ENCODE measurements at places on chromosomes 11 and 22.

- H3K36me3 ChIP-seq, result no peaks in the 10 kb centered on the region
- H3K4me1 ChIP-seq, result no peaks in the 10 kb centered on the region
- H3K4me3 ChIP-seq, result no peak overlapping the region
- DNase-seq, result no peak
- no peaks in the 10 kb centered on the region for H3K27me3 ChIP-seq
Measured at GRCh38 chr11:64436000-64436399, 77.0 kb downstream of the RPS6KA4 start.

- peaks cover 30% of the 10 kb centered on the region for H3K4me1 ChIP-seq
- no peak overlapping the region for H3K27ac ChIP-seq
- H3K27me3 ChIP-seq, result no peaks in the 10 kb centered on the region
- no peak for DNase-seq
- H3K36me3 ChIP-seq, result no peaks in the 10 kb centered on the region
Measured at GRCh38 chr22:50311606-50312351, 4.3 kb upstream of the PLXNB2 start.

DNA sequence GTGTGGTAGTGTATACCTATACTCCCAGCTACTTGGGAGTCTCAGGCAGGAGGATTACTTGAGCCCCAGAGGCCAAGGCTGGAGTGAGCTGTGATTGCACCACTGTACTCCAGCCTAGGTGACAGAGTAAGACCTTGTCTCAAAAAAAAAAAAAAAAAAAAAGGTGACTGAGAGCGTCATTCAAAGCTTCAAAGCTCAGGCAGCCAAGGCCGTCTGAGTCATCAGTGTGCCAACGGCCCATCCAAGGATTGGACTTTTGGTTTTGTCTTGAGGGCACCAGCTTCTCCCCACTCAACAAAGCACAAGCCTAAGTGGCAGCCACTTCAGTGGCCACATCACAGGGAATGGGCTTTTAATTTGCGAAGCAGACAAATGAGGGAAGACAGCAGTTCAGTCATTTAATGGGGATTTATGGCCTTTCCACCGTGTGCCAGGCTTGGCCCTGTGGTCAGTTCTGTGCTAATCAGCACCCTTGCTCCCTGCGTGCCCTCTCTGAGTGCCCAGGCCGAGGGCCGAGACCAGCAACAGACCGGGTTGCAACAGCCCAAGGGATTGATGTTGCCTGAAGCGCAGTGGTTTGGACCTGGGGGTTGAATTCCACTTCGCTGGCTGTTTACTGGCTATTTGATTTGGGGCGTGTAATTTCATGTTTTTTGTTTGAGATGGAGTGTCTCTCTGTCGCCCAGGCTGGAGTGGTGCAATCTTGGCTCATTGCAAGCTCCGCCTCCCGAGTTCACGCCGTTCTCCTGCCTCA is 30.2 kb upstream of the CRYBB3 start:
- peaks cover 27% of the 10 kb centered on the region for H3K36me3 ChIP-seq
- H3K27ac ChIP-seq, result no peak overlapping the region
- no peak overlapping the region for H3K4me3 ChIP-seq
- no peak for DNase-seq
- H3K4me1 ChIP-seq, result peaks cover 27% of the 10 kb centered on the region

DNA sequence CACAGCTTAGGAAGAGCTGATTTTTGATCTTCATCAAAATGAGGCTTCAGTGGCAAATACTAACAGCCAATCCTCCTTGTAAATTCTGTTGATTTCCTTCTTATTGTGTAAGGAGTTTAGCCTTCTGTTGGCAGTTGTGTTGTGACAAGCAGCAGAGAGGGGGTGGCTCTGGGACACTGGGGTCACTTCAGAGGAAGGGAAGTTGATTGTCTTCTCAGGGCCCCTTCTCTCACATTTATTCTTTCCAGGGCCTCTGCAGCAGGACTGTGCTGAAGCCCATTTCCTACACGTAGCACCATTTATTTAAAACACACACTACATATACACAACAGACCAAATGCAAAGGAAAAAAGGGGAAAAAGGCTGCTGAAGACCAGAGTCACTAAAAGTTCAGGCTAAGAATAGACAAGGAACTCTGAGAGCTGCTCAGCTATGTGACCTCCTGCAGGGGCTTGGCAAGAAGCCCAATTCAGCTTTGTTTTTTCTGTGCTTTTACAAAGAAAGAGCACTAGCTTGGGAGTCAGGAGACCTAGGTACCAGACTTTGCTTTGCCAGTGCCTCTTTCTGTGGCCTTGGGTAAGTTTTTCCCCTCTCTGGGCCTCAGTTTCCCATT is 28.3 kb upstream of the UPB1 start:
- DNase-seq, result no peak
- no peaks in the 10 kb centered on the region for H3K27me3 ChIP-seq

DNA sequence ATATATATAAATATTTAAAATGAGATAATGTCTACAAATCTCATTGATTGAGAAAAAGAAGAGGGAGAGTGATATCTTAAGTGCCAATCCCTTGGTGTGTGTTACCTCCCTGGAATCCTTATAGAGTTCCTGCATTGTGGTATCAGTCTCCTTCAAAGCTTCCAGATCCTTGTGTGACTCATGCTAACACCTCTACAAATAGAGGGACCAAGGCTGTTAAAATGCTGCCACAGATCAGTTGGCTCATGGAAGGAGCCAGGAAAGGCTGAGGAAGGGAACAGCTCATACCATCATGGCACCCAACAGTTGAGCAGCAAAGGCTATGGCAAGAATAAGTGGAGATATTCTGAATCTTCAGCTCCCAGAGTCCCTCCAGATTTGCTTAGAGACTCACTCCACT is 163.6 kb upstream of the ISX start:
- no peaks in the 10 kb centered on the region for H3K36me3 ChIP-seq
- no peak overlapping the region for H3K27ac ChIP-seq
- H3K4me1 ChIP-seq, result no peaks in the 10 kb centered on the region
- H3K27me3 ChIP-seq, result no peaks in the 10 kb centered on the region
- H3K4me3 ChIP-seq, result no peak overlapping the region
- no peak for DNase-seq

- no peaks in the 10 kb centered on the region for H3K27me3 ChIP-seq
- H3K4me1 ChIP-seq, result peaks cover 29% of the 10 kb centered on the region
- H3K4me3 ChIP-seq, result peak overlapping the region; percentile 82
- peak overlapping the region; percentile 95 for H3K27ac ChIP-seq
Measured at GRCh38 chr11:65502274-65502554, 3.4 kb downstream of the MALAT1 start.

GRCh38 chr22:50046019-50046415 is 12.1 kb downstream of the TTLL8 start:
- no peaks in the 10 kb centered on the region for H3K36me3 ChIP-seq
- H3K27ac ChIP-seq, result no peak overlapping the region
- H3K4me3 ChIP-seq, result no peak overlapping the region
- H3K27me3 ChIP-seq, result peaks cover 84% of the 10 kb centered on the region
- DNase-seq, result no peak
- H3K4me1 ChIP-seq, result no peaks in the 10 kb centered on the region

DNA sequence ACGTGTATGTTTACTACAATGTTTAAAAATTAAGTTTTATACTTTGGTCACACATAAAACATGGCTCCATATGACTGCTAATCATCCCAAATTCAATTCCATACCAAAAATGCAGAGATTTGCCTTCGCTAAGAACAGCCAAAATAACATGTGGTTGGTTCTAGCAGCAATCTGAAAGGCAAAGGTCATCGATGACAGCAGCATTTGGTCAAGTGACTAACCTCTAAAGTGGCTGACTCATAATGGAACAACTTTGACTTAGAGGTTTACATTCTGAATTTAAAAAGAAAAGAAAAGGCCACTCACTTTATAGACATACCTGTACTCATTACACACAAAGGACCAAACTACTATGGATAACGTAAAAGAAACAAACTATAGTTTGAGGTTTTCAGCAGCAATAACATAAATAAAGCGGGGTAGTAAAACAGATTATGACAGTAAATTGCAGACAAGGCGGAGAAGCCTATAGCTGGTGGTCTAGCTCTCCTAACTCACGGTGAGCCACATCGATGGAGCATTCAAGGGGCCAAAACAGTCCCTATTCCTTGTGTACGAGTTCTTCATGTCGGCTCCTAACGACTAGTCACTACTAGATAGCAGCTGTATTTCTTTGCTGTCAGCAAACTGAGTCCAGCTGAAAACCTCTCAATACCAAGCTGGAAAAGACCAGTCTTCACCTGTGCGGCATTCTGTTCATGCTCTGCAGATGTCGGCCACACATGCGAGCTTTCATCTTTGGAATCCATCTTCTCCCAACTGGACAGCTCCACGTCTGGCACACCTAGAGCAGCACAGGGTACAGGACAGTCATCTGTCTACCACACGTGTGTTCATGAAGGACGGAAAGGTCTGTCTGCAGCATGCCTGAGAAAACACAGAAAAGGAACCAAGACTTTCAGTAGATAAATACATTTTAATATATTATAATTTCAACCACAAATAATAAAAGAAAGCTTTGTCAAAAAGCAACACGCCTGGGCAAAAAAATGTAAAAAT is 42.1 kb downstream of the PRDM10 start:
- H3K4me1 ChIP-seq, result no peaks in the 10 kb centered on the region
- peaks cover 8% of the 10 kb centered on the region for H3K36me3 ChIP-seq
- DNase-seq, result no peak
- H3K27me3 ChIP-seq, result no peaks in the 10 kb centered on the region
- no peak overlapping the region for H3K4me3 ChIP-seq
- H3K27ac ChIP-seq, result no peak overlapping the region

DNA sequence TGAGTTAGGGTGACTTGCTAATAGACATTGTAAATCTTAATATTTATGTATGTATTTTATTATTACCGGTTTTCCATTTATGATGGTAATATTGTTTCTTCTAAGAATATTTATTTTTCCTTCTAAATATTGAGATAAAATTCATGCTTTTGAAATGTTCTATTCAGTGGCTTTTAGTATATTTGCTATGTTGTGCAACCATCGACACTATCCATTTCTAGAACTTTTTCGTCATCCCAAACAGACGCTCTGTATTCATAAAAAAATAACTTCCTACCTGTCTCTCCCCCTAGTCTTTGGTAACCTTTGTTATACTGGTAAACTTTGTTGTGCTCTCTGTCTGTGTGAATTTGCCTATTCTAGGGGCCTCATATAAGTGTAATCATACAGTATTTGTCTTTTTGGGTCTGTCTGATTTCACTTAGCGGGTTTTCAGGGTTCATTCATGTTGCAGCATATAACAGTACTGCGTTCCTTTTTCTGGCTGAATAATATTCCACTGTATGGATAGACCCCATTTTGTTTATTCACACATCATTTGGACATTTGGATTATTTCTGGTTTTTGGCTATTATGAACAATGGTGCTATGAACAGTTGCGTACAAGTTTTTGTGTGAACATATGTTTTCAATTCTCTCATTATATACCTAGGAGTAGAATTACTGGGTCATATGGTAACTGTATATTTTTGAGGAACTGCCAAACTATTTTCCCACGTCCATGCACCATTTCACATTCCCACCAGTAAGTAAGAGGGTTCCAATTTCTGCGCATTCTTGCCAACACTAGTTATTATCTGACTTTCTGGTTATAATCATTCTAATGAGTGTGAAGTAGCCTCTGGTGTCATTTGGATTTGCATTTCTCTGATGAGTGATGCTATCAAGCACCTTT is 15.9 kb downstream of the NEAT1 start:
- H3K27ac ChIP-seq, result peak overlapping the region; percentile 78
- H3K36me3 ChIP-seq, result peaks cover 62% of the 10 kb centered on the region
- no peak for DNase-seq
- H3K4me3 ChIP-seq, result no peak overlapping the region
